Lung (tissue), 17 donors: ENCODE measurements at places on chromosomes 1 and 21. TPM values are rescaled to one million over a fixed set of nuclear protein-coding genes. Genes with fewer than 3 reads are reported as not detected.
A peak's percentile ranks its signal among the peaks of the same experiment; 100 is the strongest.

- no peak for DNase-seq
Measured at GRCh38 chr1:19547814-19548213, 62.5 kb upstream of the CAPZB start.

GRCh38 chr21:26438976-26439375 is 134.1 kb downstream of the CYYR1 start:
- DNase-seq, result no peak

- no peak for DNase-seq
Measured at GRCh38 chr1:12094180-12094579, 31.1 kb downstream of the TNFRSF8 start.

DNA sequence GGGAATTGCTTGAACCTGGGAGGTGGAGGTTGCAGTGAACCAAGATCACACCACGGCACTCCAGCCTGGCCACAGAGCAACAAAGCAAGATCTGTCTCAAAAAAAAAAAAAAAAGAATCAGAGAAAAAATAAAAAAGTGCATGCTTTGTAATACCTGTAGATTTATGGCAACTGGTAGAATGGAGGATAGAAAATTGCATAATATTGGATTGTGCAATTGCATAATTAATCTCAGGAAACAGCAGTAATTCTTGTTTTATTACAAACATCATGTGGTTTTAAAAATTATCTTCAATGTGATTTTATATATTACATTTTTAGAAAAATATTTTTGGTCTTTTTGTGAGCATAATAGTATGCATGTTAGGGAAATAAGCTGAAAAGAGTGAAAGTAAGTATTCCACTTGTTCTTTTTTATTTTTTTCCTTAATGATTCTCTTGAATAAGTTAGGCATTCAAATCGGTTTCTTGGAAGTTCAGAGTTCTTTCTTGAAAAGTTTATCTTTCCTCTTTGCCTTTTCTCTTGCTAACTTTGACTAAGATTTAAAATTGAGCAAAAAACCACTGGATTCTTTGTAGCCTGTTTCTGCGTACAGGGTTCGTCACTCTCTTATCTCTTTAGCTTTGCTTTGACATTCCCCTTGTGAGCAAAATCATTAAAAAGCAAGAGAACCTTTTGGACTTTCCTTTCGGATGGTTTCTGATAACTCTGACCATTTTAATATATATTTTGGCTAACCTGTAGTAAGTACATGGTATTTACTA is 127.5 kb upstream of the ADAMTS5 start:
- no peak for DNase-seq

GRCh38 chr1:119784191-119784781 is 15.6 kb upstream of the HMGCS2 start:
- DNase-seq, result peak; percentile 70

DNA sequence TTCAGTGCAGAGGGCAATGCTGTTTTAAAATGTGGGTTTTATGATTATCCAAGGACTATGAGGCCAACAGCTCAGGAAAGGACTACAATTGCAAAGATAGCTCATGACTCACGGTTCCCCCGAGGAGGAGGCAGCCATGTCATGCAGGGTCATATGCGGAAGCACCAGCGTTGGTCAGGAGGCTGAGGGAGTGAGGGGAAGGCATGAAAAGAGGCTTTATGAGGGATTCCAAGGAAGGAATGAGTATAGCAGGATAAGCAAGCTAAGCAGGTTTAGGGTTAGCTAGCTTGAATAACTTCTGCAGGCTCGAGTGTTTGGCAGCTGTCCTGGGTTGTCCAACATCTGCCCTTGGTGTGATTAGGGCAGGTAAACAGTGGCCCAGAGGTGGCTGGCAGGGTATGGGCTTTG is 495.1 kb downstream of the SETD4 start:
- DNase-seq, result peak; percentile 24

VWA5B1 gene
- total RNA-seq, result 0.31 TPM

DNAH14 gene
- 9.1 TPM for total RNA-seq

FCRL2 gene
- 2.3 TPM for total RNA-seq

AADACL3 gene
- not detected for total RNA-seq

CFHR5 gene
- total RNA-seq, result not detected

OR2L2 gene
- not detected for total RNA-seq

DIRAS3 gene
- total RNA-seq, result 0.77 TPM

S100A2 gene
- total RNA-seq, result 1.1 TPM

ITPKB gene
- total RNA-seq, result 42.8 TPM

DNASE2B gene
- total RNA-seq, result not detected
